NCI-H1105 (cell line): ENCODE measurements at places on chromosomes 3 and 15.

GRCh38 chr3:133979553-133979952, 50.2 kb downstream of the SLCO2A1 start:
- DNase-seq = no peak

GRCh38 chr3:27659279-27660021, 62.7 kb downstream of the EOMES start:
- DNase-seq = no peak

DNA sequence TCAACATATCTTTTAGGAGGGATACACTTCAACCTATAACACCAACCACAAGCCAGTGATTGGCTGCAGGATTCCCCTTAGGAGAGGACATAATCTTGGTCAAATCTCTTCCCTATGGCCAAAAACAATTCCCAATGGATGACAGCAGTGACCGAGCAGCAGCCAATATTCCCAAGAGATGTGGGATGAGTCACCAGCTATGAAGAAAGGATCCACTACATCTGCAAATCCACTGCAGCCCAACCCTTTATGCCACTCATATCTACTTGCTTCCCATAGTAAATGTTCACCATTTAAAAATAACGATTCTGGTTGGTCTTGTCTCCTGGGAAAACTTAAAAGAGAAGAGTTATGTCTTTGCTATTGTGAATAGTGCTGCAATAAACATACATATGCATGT, 4.5 kb upstream of the IQCF5 start:
- DNase-seq = no peak

GRCh38 chr15:27871078-27871901, 227.8 kb downstream of the OCA2 start:
- DNase-seq = no peak

DNA sequence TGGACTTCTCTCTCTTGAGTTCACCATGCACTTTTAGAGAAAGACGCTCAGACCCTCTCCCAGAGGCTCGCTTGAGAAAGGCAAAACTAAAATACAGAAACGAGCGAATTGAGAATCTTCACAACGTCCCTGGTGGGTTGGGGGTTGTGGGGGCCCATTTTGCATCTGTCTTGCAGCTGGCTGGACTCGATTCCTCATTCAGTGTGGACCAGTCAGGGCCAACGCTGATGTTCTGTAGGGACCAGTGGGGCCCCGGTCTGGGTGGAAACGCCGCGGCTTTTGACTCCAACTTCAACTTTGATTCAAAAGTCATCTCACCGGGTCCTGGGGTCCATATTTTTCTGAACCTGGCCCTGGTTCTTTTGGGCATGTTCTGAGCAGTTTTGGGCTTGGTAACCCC, 68.1 kb downstream of the SLC6A6 start:
- DNase-seq = no peak

- no peak for DNase-seq
These were observed 82.1 kb downstream of the VPS8 start for GRCh38 chr3:184894051-184894450.

GRCh38 chr15:48385031-48385830, 54.0 kb downstream of the DUT start:
- no peak for DNase-seq

GRCh38 chr3:177135841-177136492, 61.3 kb downstream of the TBL1XR1 start:
- DNase-seq = no peak

DNA sequence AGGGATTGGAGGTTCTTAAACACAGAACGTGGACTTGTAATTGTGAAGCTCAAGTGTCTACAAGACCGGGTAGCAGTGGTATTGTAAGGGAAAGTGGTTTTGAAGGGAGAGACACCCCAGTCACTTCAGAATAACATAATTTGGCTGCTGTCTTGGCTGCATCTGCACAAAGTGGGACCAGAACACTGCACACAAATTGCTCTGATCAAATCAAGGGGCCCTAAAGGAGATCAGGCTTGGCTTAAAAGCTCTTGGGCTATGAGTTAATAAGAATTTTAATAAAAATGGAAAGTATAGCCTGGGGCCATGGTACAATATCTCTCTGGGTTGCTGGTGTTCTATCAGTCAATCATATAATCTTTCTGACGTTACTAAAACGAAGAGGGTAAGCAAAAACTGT, 356.1 kb upstream of the ICE2 start:
- DNase-seq = no peak

- DNase-seq = no peak
These were observed 15.6 kb downstream of the LRRK1 start for GRCh38 chr15:100934726-100935125.

DNA sequence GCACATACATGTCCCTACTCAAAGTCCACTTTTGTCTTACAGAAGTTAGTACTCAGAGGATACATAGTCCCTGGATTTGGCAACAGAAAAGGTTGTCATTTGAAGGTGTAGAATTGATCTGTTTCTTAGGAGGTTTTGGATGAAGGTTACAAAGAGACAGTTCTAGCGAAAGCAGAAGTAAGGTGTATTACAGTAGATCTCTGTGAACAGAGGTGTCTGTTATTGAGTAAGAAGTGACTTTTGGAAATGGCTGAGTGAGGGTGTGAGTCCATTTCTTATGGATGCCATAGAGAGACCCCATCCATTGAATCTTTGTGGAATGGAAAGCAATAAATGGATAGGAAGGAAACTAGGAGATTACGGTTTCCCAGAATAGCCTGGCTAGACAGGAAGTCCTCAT, 5.6 kb downstream of the ZNF662 start:
- DNase-seq = no peak

- DNase-seq = no peak
These were observed 50.8 kb downstream of the CCDC191 start for GRCh38 chr3:114005481-114005880.

DNA sequence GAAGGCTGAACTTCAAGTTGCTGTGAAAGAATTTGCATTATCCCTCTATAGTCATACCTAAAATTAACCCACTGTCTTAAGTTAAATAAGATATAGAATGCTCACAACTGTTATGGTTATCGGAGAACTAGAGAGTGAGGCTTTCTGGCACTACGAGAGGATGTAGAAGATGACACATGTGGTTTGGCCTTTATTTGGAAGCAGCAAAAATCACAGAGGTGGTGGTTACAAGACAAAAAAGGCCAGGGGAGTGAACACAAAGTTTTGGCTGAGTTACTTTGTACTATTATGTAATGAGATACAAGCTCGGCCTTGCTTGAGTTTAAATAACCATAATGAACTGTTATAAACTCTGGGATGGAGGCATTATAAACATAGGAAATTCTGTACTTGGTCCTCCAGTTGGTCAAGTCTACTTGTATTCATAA, 78.3 kb upstream of the ICE2 start:
- DNase-seq = no peak

- DNase-seq = no peak
These were observed 103.1 kb upstream of the BCL6 start for GRCh38 chr3:187848401-187848800.

DNA sequence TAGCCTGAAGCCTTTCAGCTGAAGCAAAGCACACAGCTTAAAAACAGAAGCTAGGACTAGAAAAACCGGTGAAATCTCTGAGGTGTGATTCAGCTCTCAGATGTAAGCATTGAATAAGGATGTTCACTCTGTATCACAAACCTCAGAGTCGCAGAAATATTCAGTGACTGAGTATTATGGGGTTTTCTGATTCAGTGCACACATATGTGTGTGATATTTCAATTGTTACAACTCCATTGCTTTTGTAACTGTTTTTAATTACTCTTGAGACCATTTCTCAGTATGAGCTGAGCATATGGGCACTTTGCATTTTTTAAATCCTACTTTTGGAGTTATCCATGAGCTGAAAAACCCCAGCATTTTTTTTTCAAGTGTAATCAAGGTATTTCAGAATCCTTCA, 868.8 kb downstream of the NTRK3 start:
- no peak for DNase-seq

- no peak for DNase-seq
These were observed 147.1 kb upstream of the RGMA start for GRCh38 chr15:93235926-93236780.
